ENCODE measurements at places on chromosomes 5 and 9. TPM values are rescaled to one million over a fixed set of nuclear protein-coding genes. Genes with fewer than 3 reads are reported as not detected.

GRCh38 chr9:27548055-27548741 lies 18.6 kb upstream of the MOB3B start:
- no peak overlapping the region for H3K27ac ChIP-seq
- no peaks in the 10 kb centered on the region for H3K4me1 ChIP-seq
- no peak overlapping the region for H3K4me3 ChIP-seq

GRCh38 chr9:88242879-88243278 lies 104.6 kb upstream of the SPATA31C2 start:
- peaks cover 38% of the 10 kb centered on the region for H3K27me3 ChIP-seq
- no peak overlapping the region for H3K27ac ChIP-seq
- H3K36me3 ChIP-seq = no peaks in the 10 kb centered on the region

- no peaks in the 10 kb centered on the region for H3K27me3 ChIP-seq
- H3K27ac ChIP-seq = peak overlapping the region; percentile 95
- H3K36me3 ChIP-seq = peaks cover 9% of the 10 kb centered on the region
- peaks cover 78% of the 10 kb centered on the region for H3K4me1 ChIP-seq
- H3K4me3 ChIP-seq = peak overlapping the region; percentile 38
- peak; percentile 78 for DNase-seq
Observed at GRCh38 chr5:132103969-132104391, 30.4 kb downstream of the CSF2 start.

GRCh38 chr5:132294728-132295504 lies 722 bp downstream of the SLC22A4 start:
- H3K36me3 ChIP-seq = no peaks in the 10 kb centered on the region
- H3K27ac ChIP-seq = peak overlapping the region; percentile 73
- H3K4me1 ChIP-seq = peaks cover 21% of the 10 kb centered on the region

DNA sequence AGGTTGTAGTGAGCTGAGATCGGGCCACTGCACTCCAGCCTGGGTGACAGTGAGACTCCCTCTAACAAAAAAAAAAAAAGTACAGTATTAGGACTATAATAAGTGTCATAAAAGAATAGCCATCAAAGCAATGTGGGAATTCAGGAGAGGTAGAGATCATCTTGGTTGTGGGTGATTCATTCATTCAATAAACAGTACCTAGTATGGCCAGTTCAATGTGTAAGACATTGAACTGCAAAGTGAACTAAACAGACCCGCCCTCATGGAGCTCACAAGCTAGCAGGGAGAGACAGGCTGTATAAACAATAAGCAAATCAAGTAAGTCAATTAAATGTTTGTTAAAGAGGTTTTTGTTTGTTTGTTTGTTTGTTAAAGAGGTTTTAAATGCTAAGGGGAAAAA lies 146.1 kb upstream of the RANBP3L start:
- no peak overlapping the region for H3K4me3 ChIP-seq
- DNase-seq = no peak
- H3K27me3 ChIP-seq = peaks cover 8% of the 10 kb centered on the region
- H3K27ac ChIP-seq = no peak overlapping the region
- peaks cover 5% of the 10 kb centered on the region for H3K4me1 ChIP-seq

- H3K4me1 ChIP-seq = peaks cover 8% of the 10 kb centered on the region
- DNase-seq = no peak
- no peak overlapping the region for H3K4me3 ChIP-seq
- H3K27ac ChIP-seq = no peak overlapping the region
- H3K27me3 ChIP-seq = peaks cover 44% of the 10 kb centered on the region
Observed at GRCh38 chr5:31854181-31855133, 215.5 kb downstream of the PDZD2 start.

DNA sequence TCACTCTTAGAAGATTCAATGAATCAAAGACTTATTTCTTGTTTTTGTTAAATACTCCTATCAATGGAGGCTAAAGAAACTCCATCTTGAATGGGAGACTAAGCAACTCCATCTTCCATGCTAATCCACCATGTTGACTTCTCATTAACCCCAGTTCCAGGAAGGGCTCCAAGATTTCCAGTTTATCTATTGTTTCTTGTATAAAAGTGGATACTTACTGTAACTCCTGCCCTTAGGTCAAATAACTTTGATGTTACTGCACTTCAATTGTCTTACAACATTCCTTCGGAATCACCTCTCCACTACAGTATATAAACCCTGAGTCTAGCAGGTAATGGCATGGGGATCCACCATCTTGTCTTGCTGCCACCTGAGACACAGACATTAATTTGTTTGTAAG lies 63.0 kb downstream of the PUM3 start:
- H3K27ac ChIP-seq = no peak overlapping the region
- H3K4me1 ChIP-seq = no peaks in the 10 kb centered on the region
- DNase-seq = no peak
- no peaks in the 10 kb centered on the region for H3K27me3 ChIP-seq
- no peak overlapping the region for H3K4me3 ChIP-seq

DNA sequence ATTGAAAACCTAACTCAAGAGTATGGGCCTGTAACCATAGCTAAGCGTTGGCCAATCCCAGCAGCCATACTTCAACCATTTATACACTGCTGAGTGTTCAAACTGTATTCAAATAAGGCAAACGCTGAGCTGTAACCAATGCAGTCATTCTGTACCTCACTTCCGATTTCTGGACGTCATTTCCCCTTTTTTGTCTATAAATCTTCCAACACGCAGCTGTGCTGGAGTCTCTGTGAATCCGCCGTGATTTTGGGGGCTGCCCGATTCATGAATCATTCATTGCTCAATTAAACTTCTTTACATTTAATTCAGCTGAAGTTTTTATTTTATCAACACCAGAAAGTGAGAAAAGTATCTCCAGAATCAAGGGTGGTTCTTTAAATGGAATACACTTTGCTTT lies 31.7 kb downstream of the MTX3 start:
- no peak for DNase-seq
- no peaks in the 10 kb centered on the region for H3K27me3 ChIP-seq
- no peak overlapping the region for H3K27ac ChIP-seq
- peaks cover 5% of the 10 kb centered on the region for H3K36me3 ChIP-seq
- no peak overlapping the region for H3K4me3 ChIP-seq

DNA sequence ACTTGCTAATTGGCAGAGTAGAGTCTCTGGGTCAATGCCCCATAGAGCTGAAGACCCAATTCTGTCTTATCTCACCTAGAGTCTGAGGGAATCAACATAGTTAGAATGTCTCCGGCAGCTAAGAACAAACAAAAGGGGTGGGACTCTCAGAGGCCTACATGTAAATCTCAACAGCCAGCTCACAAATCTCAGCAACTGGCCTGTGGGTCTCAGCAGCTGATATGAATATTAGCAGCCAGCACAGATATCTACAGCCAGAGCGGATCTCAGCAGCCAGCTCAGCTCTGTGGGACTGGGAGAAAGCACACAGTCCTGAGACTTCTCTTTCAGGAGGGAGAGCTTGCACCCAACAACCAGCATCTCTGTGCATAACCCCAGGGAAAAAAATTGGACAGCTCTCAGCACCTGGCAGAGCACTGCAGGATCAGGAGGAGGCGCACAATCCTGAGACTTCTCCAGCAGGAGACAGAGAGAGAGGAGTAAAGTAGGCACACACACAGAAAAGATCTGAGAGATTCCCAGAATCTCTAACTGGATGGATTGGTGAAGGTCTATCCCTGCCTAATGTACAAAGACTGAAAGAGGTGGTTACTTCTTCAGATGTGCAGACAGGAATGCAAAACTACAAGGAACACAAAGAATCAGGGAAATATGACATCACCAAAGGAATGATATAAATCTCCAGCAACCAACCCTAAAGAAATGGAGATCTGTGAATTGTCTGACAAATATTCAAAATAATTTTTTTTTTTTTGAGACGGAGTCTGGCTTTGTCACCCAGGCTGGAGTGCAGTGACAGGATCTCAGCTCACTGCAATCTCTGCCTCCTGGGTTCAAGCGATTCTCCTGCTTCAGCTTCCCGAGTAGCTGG lies 29.2 kb downstream of the KLF4 start:
- H3K4me1 ChIP-seq = peaks cover 3% of the 10 kb centered on the region

Gene MEIKIN
- total RNA-seq = not detected

Gene SLC34A3
- not detected for total RNA-seq

Gene NADK2
- 14.9 TPM for total RNA-seq

Gene MARCHF6
- 88.5 TPM for total RNA-seq

Data from activated CD8-positive, alpha-beta memory T cell treated with anti-CD3 and anti-CD28 coated beads, Interleukin-2, amount 10 ng/mL, durations not matched to agents 7 days and 5 days (primary cell).